ENCODE measurements at places on chromosomes 13 and 19.
A peak's percentile ranks its signal among the peaks of the same experiment; 100 is the strongest.

DNA sequence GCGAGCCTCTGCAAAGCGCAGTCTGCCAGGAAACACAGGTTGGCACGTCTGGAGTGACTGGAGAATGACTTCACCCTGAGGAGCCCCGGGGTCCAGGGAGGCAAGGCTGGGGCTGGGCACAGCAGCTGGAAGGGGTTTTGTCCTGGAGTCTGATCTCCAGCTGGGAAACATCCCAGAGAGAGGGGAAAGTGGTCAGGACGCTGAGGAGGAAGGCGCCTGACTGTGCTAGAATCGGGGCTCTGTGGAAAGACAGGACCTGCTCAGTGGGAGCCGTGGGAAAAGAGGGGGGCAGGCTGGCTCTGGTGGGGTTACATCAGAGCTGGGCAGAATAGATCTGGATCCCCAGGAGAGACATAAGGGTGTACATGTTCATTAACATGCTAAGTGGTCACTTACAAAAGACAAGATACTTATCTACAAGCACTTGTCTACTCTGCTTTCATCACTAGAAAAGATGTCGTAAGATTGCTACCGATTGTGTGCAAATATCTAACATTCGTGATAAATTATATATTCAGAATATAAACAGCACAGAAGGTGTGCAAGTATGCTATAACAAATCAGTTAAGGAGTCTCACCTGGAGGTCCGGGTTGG lies 106.6 kb downstream of the COL4A1 start:
- DNase-seq, result no peak

DNA sequence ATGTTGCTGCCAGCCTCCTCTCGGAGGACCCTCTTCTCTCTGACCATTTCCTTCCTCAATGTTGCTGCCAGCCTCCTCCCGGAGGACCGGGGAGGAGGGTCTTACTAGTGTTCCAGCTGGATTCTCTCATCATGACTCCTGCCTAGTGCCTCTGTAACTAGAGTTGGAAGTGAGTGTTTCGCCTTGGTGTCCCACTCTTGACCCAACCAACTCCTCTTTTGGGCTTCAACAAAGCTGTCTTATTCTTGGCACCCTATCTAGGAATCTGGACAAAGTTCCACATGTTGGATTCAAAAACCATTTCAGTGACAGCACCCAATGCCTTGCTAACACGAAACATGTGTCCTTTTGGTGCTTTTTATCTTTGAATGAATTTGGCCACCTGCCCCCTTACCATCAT lies 165.4 kb downstream of the GPC5 start:
- DNase-seq, result no peak

DNA sequence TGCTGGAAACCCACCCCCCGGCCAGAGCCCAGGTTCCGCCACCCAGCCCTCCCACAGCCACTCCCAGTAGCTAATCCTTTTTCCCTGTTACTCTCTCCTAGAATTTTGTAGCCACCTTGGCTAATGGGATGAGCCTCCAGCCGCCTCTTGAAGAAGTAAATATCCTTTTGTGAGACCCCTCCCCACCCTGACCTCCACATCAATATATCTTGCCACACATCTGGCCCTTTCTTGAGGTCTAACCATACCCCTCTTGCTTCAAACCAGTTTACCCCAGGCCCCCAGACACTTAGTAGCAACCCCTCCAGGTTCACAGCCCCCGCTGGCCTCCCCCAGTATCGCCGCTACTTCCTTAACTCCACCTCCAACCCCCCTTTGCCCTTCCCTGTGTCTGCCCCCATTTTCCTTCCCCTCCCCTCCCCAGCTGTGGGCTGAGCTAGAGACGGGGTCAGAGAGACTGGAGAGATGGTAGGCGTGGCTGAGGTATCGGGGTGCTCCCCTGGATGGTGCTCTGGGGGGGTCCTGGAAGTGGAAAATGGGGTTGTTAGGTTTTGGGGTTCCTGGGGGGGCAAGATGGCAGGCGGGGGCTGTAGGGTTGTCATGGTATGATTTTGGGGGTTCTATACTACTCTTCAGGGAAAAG lies 2.8 kb downstream of the PRMT1 start:
- DNase-seq, result no peak

DNA sequence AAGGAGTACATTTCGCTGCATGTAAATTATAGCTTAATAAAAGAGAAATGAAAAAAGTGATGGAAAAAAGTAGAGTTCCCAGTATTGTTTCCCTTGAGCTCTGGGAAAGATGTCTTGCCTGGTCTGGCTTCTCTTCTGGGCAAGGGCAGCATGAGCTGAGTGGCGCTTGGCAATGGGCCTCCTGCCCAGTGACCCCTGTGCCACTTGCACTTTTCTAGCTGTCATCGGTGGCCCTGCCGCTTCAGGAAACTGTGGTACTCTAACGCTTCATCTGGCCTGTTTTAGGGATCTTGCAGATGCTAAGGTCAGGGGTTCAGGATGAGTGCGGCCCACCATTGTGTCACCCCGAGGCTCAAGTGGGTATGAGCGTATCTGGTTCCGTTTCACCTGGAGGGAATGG lies 161.4 kb downstream of the MTUS2 start:
- DNase-seq, result no peak

GRCh38 chr13:46359714-46360113 lies 27.3 kb downstream of the RUBCNL start:
- DNase-seq, result no peak

- DNase-seq, result no peak
These were observed 19.2 kb downstream of the TNFSF13B start for GRCh38 chr13:108288741-108289140.

DNA sequence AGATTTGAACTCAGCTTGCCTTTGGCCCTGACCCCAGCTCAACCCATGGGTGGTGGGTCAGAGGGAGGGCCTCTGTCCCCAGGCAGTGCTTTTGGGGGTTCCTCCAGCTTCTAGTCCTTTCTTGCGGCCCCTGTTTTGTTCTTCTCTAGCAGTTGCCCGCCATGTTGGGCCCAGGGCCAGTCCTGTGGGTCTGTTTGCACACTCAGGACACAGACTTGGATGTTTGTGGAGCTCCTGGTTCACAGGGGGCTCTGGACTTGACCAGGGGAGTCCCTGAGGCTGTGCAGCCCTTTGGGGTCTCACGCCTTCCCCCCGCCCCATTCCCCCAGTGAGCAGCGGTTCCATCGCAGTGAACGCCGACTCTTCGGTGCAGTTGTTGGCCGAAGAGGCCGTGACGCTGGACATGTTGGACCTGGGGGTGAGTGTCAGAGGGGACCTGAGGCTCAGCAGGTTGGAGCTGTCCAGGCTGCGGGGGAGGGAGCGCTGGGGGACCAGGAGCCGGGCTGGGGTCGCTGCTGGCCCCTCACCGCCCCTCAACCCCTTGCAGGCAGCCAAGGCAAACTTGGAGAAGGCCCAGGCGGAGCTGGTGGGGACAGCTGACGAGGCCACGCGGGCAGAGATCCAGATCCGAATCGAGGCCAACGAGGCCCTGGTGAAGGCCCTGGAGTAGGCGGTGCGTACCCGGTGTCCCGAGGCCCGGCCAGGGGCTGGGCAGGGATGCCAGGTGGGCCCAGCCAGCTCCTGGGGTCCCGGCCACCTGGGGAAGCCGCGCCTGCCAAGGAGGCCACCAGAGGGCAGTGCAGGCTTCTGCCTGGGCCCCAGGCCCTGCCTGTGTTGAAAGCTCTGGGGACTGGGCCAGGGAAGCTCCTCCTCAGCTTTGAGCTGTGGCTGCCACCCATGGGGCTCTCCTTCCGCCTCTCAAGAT lies 2.5 kb downstream of the ATP5F1D start:
- no peak for DNase-seq

DNA sequence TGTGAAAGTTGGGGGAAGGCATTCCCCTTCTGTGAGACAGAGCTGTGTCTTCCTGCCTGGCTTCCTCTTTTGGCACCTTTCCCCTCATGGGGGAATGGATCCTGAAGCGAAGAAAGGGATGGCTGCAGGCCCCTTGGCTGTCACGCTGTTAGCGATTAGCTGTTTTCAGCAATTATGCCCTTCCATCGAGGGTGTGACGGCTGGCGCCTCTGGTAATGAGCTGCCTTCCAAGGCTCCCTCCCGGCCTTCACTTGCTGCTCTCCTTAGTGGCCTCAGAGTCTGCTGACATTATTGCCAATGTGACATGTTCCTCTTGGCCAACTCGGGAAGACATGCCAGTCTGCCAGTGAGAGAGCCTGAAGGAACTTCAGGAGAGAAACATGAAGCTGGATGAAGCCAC lies 162.1 kb downstream of the ZIC5 start:
- DNase-seq, result no peak

DNA sequence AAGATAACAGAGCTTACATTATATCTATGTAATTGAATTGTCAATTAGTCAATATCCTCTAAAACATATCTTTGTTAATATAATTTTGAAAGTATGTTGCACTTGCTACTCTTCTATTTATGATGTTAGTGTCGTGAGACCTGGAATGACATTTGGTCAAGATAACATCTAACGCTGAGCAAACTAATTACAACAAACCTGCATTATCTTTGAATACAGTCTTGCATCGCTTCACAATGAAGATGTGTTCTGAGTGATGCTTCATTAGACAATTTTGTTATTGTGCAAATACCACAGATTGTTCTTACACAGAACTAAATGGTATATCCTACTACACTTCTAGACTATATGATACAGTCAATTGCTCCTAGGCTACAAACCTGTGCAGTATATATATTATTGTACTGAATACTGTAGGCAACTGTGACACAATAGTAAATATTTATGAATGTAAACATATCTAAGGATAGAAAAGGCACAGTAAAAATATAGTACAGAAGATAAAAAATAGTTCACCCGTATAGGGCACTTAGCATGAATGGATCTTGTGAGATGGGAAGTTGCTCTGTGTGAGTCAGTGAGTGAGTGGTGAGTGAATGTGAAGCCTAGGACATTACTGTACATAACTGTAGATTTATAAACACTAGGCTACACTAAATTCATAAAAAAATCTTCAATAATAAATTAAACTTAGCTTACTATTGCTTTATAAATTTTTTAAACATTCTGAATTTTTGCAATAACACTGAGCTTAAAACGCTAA lies 1773.8 kb downstream of the PCDH9 start:
- no peak for DNase-seq

GRCh38 chr13:113669755-113670341 lies 2.8 kb downstream of the GRK1 start:
- DNase-seq, result no peak

- no peak for DNase-seq
These were observed 13.4 kb downstream of the RASL11A start for GRCh38 chr13:27283906-27284493.

GRCh38 chr13:112806739-112807652 lies 117.2 kb downstream of the ATP11A start:
- DNase-seq, result no peak

- no peak for DNase-seq
These were observed 725.0 kb downstream of the UQCRFS1 start for GRCh38 chr19:28487999-28488398.

- no peak for DNase-seq
These were observed 16.4 kb upstream of the KCNN1 start for GRCh38 chr19:17950310-17951156.

- DNase-seq, result no peak
These were observed 15.4 kb downstream of the RELB start for GRCh38 chr19:45016388-45017314.

DNA sequence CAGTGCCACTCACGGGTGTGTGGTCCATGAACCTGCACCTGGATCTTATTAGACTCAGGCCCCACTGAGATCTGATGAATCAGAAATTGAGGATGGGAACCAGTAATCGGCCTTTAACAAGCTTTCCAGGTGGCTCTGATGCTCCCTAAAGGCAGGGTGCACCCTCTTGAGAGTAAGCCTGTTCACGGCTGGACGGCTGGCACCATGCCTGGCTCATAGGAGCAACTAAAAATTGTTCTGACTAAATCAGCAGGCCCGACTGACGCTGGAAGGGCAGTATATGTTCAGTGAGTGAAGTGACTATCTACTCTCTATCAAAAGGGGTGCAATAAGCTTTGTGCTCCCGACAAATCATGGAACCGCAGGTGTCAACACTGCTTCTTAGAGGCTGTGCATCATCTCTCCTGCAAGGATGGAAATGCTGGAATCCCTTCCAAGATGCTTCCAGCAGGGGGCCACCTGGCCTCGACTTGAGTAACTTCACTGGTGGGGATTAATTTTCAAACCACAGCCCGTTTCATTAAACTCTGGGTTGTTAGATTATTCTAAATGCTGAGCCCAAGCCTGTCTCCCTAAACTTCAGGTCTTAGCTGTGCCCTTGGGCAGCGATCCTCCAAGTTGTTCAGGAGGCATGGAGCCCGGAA lies 28.4 kb downstream of the TMTC4 start:
- DNase-seq, result no peak

DNA sequence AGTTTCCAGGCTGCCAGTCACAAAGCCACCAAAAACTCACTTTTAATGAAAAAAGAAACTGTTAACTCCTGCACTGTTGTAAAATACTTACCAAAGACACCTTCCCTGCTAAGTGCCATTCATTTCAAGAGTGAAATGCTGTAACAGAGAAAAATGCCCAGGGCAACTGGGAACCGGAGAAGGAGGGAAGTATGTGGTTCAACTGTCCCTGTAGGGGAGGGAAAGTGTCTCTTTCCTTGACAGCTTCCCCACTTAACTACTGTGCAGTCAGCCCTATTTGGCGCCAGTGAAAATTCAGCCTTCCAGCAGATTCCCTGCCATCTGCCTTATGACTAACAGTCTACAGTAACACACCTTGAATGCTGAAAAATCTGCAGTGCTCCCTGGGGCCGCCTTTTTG lies 789.0 kb downstream of the DIAPH3 start:
- no peak for DNase-seq

DNA sequence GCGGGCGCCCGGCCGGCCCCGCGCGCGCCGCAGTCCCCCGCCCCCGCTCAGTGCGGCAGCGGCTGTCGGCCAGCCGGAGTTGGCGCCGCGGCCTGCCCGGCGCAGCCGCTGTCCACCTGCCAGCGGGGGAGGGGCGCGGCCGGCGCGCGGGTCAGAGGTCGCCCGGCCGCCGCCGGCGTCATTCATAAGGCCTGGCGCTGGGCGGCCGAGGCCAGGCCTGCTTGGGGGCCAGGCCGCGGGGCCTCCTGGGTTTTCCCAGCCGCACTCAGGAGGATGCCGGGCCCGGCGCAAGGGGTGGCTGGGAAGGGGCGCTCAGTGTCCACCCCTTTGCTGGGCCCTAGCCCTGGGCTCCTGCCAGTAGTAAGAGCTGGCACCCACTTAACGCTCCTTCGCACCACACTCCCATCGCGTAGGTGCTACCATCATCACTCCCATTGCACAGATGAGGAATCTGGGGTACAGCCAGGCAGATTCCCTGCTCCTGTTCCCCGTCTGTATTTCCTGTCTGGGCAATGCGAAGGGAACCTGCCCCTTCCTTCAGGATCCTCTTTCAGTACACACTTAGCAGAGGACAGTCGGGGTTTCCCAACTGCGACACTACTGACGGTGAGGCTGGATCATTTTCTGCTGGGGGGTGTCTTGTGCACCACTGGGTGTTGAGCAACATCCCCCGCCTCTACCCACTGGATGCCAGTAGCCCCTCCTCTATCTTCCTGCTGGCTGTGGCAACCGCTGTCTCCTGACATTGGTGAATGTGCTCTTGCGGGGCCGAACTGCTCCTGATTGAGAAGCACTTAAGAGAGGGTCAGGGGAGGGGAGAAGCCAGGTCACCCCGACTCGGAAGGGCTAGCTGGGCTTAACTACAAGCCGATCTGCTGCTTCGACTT lies 846 bp upstream of the PRKACA start:
- DNase-seq, result peak; percentile 24

- DNase-seq, result no peak
These were observed 845.8 kb downstream of the UQCRFS1 start for GRCh38 chr19:28367146-28367545.

- no peak for DNase-seq
These were observed 253.6 kb downstream of the ATP8A2 start for GRCh38 chr13:25625414-25625813.

GRCh38 chr13:105509981-105510762 lies 1025.3 kb downstream of the EFNB2 start:
- DNase-seq, result no peak

GRCh38 chr19:6500837-6501739 lies 1.0 kb downstream of the TUBB4A start:
- DNase-seq, result no peak

GRCh38 chr19:49558591-49558990 lies 21.8 kb downstream of the NOSIP start:
- DNase-seq, result no peak
